ENCODE measurements at places on chromosomes 3 and 15.

DNA sequence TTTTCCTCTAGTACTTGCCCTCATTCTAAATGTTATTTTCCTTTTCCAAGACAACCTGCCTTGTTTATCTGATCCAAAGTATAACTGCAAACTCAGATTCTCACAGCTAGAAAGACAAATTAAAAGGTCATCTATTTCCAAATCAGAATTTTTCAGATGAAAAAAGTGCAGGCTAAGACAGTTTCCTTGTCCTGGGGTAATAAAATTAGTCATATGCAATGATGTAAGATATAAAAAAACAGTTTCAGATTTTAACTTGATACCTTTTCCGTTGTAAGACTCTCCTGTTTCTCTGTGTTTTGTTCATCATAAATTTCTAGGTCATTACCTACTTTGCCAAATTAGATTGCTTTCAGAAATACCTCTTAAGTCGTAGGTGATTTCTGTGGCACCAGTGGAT is 238.4 kb upstream of the PEX5L start:
- no peak for DNase-seq

DNA sequence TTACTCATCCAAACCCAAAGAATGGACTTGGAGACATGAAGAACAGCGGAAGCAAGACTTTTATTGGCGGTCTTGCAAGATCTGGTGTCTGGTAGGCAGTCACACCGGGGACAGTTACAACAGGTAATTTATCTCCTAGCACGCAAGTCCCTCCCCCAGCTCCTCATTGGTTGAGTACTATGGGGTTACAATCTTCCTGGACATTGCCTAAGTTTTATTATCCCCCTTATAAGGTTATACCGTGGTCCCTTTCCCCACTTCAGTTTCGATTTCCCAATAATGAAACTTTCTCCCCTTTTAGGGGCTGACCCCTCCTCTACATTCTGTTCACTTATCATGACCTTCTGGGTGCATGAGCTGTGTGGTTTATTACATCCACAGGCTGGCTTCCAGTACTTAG is 18.7 kb downstream of the ARL8B start:
- DNase-seq, result no peak

GRCh38 chr3:170323331-170323730 is 34.2 kb upstream of the SKIL start:
- no peak for DNase-seq

DNA sequence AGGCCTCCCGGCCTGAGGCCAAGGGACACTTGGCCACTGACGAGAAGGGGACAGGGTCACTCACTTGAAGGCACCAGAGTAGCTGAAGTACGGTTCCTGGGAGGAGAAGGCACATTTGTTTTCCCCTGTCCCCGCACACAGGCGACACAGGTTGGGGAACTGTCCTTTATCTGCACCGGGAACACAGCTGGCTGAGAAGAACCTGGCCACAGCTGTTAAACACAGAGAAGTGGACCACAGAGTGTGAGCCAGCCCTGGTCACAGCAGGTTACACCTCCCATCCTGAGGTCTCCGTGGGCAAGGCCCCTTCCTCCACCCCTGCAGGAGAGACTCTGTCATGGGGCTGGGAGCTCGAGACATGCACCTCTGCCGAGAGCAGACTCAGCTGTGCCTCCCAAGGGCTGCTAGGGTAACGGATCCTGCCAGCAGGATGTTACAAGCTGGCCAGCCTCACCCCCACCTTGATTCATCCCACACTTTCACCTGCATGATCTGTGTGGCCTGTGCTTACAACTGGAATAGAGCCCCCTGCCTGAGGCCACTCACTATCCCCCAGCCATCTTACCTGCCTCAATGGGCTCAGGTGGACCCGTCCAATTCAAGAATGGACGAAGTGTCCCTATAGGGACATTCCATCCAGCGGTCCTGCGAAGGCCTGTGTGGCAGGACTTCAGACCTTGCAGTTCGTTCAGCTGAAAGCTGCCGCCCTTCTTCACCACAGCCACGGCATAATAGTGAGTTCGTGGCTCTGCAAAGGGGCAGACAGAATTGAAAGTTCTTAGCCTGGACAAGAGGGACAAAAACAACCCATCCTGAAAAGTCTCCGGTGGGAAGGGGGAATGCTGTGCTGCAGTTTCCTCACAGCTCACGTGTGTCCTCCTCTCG is 9.2 kb downstream of the LTF start:
- DNase-seq, result no peak

DNA sequence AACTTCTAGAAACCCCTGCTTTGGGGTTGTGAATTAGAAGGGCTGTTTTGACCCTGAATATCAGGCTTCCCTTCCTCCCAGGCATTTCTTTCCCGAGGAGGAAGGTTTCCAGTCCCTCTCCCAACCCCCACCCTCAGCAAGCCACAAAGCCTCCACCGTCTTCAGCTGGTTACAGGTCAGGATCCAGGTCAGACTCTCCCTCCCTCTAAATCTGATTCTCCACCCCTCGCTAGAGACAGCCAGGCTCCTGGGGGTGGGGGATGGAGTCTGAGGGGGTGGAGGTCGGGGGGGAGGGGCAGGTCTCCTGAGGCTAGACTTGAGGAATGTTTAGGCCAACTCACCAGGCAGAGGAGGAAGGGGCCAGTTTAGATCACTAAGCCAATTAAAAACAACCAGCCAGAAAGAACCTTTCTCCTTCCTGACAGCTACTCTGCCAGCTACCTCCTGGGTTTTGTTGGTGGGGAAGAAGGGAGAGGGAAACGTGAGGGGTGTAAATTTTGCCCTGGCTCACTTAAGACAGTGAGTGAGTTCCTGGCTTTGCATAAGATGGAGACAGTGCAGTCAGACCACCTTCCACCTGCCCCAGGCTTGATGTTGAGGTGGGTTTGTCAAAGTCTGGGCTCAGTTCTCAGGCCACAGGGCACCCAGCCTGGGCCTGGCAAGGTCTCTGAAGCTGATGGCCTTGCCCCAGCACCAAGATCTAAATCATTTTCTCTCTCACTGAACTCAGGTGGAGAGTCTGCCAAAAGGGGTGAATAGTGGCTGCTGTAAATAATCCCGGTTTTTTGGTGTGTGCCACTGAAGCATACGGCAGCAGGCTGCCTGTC is 19.5 kb downstream of the BMF start:
- no peak for DNase-seq

DNA sequence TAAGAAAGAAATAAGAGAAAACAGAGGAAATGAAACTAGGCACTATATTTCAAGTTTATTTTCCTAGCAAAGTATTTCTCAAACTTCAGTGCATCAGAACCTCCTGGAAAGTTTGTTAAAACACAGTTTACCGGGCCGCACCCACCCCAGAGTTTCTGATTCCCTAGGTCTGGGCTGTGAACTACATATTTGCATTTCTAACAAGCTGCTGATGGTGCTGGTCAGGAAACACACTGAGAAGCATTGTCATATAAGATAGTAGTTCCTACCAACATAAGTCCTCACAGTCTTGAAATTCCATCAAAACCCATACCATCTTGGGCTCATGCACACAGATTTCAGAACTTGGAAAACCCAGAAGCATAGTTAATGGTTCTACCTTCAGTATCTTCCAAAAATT is 8.3 kb downstream of the SLC9A9 start:
- DNase-seq, result no peak

DNA sequence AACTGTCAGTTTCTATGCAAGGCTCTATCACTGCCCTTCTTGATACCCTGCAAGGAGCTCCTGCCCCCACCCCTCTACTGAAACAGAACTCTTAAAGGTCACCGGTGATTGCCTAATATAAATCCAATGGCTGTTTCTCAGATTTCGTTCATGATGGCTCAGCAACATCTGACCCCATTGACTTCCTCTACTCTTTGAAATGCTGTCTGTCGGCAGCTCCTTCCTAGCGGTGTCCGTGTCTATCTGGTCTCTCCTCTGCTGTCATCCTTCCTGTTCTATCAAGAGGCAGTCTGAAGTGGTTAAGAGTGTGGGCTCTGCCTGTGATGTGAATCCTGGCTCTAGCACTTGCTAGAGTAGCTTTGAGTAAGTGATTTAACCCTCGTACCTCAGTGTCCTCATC is 5.5 kb downstream of the TMEM266 start:
- DNase-seq, result no peak

GRCh38 chr3:97699889-97700288 is 64.7 kb upstream of the ARL6 start:
- no peak for DNase-seq

GRCh38 chr3:15682561-15683185 is 81.1 kb downstream of the BTD start:
- no peak for DNase-seq

DNA sequence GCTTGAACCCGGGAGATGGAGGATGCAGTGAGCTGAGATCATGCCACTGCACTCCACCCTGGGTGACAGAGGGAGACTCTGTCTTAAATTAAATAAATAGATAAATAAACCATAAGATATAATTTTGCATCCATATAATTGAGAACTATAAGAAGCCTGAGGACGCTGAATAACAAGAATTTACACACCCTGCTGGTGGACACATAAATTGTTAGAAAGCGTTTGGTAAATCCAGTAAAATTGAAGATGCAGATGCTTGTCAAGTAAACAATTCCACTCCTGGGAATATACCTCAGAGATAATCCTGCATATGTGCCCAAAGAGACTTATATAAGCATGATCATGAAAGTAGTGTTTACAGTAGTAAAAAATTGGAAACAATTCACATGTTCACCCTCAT is 41.7 kb downstream of the TTC23 start:
- no peak for DNase-seq

DNA sequence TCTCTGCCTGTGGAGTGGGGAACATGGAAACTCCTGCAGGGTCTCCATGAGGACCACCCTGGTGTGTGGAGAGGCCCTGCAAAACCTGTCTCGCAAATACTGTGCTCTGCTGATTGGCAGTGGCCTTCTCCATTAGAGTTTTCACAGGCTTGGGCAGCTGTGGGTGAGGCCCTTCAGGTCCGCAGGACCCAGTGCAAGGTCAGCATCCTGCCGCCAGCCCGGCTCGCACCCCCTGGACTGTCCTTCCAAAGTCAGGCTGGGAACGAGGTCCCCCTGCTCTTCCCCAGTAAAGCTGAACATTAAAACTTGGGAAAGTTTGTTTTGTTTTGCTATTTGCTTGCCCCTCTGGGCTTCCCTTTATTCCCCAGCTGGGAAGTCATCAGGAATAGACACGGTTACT is 85.0 kb upstream of the PLXNA1 start:
- no peak for DNase-seq

- DNase-seq, result no peak
These were observed 2.4 kb upstream of the PIK3R4 start for GRCh38 chr3:130748981-130749380.

GRCh38 chr3:106839576-106840280 is 537.5 kb upstream of the CCDC54 start:
- no peak for DNase-seq

DNA sequence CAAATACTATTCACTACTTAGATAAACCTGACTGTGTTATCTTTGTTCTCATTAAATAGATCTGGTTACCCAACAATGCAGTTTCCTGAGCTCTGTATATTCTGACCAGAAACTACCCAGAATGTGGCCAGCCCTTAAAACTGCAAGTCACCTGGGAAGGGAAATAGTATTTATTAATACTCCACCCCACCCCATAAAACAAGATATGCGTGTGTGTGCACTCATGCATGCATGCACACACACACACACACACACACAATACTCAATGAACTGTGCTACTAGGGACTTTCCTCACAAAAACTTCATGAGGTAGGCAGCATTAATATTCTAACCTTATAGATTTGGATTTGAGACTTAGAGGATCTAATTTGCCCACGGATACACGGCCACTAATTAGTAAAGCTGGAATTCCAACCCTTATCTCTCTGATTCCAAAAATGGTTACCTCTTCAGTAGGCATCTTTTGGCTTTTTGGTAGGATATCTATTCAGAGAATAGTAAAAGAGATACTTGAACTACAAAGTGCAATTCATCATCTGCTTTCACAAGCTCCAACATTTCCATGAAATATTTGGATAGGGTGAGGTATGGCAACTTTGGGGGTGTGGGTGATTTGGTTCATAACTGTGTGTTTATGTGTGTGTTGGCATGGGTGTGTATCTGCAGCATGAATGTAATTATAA is 197.0 kb upstream of the CFAP20DC start:
- no peak for DNase-seq

DNA sequence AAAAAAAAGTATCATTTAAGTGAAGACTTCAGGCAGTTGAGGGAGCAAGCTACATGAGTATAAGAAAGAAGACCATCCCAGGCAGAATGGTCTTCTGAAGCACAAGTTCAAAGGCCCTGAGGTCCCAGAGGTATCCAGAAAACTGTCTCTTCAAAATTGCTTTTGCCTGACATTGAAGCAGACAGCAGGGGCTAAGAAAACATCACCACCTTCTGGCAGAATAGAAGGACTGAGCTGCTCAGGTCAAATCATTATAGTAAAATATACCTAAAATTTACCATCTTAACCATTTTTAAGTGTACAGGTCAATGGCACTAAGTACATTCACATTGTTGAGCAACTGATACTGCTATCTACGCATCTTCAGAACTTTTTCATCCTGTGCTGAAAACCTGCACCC is 16.4 kb downstream of the GPR160 start:
- DNase-seq, result no peak

DNA sequence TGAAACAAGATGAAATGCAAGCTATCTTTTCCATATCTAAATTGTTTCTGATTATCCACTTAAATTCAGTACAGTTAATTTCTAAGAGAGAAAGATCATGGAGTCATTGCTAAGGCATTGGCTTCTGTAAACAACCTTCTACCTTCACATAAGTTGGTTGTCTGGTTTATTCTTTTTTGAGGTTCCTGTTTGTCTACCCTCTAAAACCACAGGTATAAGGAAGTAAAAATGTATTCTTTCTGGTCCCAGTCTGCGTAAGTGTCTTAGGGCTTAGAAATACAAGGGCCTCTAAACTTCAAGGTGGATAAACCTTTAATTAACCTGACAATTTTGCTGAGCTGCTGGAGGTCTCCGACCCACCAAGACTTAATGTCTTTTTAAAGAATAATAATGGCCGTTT is 3.6 kb upstream of the ATOSA start:
- DNase-seq, result no peak

DNA sequence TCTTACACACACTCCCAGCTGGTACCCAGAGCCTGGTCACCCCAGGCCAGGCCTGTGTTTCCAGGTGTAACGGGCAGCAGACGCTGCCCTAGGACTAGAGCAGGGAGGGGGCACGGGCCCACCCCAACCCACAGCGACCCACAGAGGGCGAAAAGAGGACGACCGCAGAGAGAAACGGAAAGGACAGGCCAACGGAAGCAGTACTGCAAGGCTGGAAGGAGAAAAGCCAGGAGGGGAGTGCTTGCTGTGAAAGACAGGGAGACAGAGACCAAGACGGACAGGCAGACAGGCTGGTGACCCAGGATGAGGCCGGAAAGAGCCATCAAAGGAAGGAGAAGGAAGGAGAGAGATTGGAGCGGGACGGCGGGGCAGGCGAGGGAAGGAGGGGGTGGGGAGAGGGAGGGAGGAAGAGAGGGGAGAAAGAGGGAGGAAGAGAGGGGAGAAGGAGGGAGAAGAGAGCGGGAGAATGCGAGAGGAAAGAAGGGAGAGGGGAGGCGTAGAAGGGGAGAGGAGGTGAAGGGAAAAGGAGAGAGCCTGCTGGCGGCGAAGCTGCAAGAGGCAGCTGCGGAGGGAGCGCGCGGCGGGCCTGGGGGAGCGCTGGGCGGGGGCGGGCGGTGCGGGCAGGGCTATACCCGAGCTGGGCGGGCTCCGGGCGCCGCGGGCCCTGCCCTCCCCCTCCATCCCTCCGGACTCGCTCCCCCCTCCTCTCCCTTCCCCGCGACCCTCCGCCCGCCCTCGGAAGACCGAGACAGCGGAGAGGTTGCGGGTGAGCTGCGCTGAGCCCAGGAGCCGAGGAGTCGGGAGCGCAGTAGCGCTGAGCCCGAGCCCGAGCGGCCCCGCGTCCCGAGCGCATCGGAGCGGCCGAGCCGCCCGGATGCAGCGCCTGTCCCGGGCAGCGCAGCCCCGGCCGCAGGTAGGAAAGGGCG is at the start of gene SLC6A1:
SLC6A1 (plus strand) TSS at position 732 of the 926 bp plus-strand sequence. CDS start 24,464 bp downstream, outside the sequence.
- DNase-seq, result no peak

- DNase-seq, result no peak
These were observed 7.8 kb downstream of the THBS1 start for GRCh38 chr15:39588531-39589192.
